ENCODE measurements at places on chromosomes 2 and 18.

DNA sequence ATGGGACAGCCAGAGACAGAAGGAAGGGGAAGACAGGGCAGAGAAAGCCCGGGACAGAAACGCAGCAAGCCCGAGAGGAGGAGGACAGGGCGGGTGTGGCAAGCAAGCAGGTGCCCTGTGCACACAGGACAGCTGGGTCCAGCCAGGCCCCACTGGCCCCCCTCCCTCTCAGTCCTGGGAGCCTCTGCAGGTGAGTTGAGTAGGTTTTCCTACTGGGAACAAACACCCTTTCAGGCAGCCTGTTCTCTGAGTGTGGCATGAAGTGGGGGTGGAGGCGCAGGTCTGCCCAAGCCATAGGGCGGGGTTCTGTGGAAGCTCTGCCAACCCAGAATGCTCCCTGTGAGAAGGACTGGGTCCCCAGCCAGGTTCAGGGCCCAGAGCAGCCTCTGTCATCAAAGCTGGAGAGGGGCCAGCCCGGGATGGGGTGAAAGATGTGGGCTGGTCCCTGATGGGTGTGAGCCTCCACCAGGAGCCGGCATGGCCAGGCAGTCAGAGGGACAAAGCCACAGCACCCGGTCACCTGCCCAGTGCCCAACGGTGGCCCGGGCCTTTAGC, 129.4 kb downstream of the TFCP2L1 start:
- no peak for DNase-seq

DNA sequence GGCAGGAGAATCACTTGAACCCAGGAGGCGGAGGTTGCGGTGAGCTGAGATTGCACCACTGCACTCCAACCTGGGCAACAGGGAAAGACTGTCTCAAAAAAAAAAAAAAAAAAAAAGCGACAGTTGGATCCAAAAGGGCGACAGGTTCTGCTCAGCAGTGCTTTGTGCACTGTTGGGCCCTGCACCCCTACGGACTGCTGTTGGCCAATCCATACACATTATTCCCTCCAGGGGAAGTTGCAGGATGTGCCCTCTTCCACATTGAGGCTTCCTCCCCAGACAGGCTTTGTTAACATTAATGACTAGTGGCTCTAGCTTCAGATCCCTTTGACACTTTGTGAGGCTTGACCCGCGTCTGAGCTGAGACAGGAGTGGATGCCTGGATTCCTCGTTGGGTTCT, 9.4 kb downstream of the NT5DC4 start:
- no peak for DNase-seq

DNA sequence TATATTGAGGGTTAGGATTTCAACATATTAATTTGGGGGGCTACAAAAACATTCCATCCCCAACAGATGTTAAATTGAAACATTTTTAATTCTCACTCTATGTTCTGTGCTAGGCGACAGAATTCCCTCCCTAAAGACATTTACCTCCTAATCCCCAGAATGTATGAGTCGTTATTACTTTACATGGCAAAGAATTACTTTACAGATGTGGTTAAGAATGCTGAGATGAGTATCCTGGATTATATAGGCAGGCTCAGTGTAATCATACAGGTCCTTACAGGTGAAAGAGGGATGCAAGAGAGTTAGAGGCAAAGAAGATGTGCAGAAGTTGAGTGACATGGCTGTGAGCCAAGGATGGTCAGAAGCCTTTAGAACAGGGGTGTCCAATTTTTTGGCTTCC, 974.1 kb upstream of the ACVR2A start:
- no peak for DNase-seq

DNA sequence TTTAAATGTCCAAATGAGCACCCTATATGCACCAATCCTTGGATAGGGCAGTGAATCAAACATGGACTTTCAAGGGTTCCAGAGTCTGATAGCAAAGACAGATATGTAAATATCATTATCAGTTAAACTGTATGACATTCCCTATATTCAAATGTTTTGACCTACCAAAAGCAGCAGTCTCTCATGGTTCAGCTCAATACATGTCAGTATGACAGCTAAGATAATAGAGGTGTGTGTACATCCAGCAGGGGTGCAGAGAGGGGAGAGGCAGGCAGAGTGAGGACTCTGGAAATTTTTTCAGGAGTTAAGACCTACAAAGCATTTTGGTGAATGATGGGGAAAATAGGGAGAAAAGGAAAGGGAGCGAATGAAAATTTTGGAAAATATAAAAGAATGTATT, 106.3 kb downstream of the MYO3B start:
- no peak for DNase-seq

- no peak for DNase-seq
Measured at GRCh38 chr2:132373391-132374135, 43.0 kb upstream of the GPR39 start.

DNA sequence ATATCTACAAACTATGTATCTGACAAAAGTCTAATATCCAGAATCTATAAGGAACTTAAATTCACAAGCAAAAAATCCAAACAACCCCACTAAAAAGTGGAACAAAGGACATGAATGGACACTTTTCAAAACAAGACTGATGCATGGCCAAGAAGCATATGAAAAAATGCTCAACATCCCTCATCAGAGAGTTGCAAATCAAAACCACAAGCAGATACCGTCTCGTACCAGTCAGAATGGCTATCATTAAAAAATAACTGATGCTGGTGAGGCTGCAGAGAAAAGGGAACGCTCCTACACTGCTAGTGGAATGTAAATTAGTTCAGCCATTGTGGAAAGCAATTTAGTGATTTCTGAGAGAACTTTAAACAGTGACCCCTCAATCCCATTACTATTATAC, 56.5 kb downstream of the CCBE1 start:
- DNase-seq: no peak

DNA sequence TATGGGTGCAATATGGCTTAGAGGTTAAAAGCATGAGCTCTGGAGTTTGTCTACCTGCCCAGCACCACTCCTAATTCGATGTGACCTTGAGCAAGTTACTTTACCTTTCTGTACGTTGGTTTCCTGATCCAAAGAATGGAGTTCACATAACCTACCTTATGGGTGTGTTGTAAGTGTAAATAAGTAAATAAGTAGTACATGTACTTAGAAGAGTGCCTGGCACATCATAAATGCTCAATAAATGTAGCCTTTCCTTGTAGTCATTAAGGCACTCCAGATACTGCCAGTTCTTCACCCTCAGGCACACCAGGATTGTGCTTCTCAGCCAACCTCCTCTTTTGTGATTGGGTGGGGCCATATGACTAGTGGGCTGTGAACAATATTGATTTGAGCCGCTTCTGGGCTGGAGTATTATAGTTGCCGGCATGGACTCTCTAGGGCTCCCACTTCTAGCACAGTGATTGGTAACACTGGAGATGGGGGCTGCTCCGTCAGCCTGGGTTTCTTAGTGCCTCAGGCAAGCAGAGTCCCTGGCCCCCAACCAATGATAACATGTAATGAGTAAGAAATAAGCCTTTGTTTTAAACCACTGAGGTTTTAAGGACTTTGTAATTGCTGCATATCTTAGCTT, 101.7 kb upstream of the NOSTRIN start:
- no peak for DNase-seq

DNA sequence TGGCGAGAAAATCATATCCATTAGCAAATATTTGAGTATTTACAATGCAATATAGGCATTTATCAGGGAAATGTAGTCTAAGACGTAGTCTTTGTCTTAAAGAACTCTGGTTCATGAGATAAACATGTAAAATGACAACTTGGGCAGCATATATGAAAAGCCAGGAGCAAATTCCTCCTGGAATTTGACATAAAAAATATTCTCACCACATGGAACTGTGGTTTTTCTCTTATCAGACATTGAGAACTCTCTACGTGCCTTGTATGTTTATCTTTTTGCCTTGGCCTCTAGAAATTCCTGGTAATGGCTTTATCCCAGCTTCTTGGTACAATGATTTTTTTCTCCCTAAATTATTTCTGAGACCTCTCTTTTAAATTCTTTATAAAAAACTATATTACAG, 2.8 kb downstream of the MAPK4 start:
- DNase-seq: no peak

DNA sequence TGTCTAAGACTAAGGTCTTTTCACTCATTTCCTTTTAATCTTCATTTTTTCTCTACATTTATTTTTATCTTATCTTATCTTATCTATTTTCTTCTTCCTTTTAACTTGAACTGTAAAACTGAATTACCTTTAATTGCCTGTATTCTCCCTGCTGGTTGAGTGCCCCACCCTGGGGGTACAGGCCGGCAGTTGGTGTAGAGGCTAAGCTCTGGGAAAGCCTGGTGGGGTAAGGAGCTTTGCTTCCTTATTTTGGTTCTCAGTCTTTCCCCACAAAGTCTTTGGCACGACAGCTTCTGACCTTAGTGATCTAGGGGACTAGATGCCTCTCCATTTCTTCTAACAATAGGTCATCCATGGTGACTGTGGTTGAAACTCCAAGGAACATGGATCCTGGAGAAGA, 26.8 kb upstream of the HAAO start:
- no peak for DNase-seq

DNA sequence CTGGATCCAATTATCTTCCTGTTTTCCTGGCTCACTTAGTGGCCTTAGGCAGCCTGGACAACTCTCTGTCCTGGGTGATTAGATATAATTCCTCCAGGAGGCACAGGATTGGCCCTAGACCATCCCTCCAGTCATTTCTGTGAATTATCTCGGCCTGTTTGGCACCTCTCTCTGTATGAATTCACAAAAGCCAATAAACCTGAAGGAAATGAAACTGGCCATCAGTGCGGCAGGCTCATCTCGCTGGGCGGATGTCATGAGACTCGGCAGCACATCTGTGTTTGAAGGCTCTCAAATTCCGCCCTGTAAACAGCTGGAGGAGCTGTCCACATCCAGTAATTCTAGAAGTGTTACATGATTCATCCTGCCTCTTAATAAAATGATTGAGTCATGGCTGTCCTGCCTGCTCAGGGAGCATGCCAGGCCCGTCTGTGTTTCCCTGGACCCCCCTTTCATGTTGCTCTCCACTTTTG, 38.6 kb downstream of the ACOXL start:
- DNase-seq: no peak

DNA sequence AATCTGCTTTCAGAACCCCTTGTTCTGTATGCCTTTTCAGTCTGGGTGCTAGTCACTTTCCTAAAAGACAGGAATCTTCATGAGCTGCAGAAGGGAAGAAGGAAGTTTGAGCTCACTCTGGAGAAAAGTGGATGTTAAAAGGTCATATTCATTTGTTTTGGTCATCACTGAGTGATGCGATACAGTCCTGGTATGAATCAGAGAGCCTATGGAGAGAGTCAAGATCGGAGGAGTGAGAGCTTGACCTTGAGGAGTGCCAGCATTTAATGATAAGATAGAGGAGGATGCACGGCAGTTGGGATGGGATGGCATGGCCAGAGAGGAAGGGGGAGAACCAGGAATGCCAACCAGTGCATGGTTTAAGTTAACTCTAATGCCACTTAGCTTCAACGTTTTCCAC, 19.6 kb downstream of the USP39 start:
- DNase-seq: no peak

GRCh38 chr2:130337735-130338325, 4.9 kb upstream of the IMP4 start:
- no peak for DNase-seq
